ENCODE measurements at places on chromosomes 3 and 15. TPM values are rescaled to one million over a fixed set of nuclear protein-coding genes. Genes with fewer than 3 reads are reported as not detected.

The GP9 gene
- not detected for total RNA-seq

The ACKR4 gene
- not detected for total RNA-seq

The GRK7 gene
- not detected for total RNA-seq

The NPAP1 gene
- total RNA-seq: 0.11 TPM

The CSPG5 gene
- 3.3 TPM for total RNA-seq

The SLC9A9 gene
- 1.2 TPM for total RNA-seq

Measured in WTC11 (cell line).